ENCODE measurements at places on chromosomes 12 and 14. TPM values are rescaled to one million over a fixed set of nuclear protein-coding genes. Genes with fewer than 3 reads are reported as not detected.

- no peak overlapping the region for H3K4me3 ChIP-seq
- DNase-seq = no peak
- no peaks in the 10 kb centered on the region for H3K27me3 ChIP-seq
- H3K4me1 ChIP-seq = no peaks in the 10 kb centered on the region
- no peak overlapping the region for H3K27ac ChIP-seq
- no peaks in the 10 kb centered on the region for H3K36me3 ChIP-seq
Observed at GRCh38 chr12:41634091-41634490, 446.0 kb downstream of the PDZRN4 start.

The GPR132 gene
- 1.3 TPM for total RNA-seq

DNA sequence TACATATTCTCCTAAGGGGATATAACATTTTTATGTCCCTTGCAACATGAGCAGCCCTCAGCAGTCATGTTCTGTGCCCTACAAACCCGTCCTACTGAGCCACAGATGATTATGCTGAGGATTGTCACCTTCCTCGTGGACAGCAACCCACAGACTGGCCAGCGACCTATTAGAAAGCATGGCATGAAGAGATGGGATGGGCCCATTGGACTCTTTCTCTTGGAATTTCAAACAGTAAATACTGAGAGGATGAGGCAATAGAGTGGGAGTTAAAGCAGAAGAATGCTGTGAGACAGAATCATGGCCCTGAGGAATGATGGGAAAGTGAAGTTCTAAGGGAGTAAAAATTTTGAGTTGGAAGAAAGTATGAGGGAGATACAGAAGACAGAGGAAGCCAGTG lies 149.9 kb upstream of the BTG1 start:
- peak overlapping the region; percentile 21 for H3K27ac ChIP-seq
- no peaks in the 10 kb centered on the region for H3K36me3 ChIP-seq
- no peak overlapping the region for H3K4me3 ChIP-seq
- no peaks in the 10 kb centered on the region for H3K27me3 ChIP-seq

DNA sequence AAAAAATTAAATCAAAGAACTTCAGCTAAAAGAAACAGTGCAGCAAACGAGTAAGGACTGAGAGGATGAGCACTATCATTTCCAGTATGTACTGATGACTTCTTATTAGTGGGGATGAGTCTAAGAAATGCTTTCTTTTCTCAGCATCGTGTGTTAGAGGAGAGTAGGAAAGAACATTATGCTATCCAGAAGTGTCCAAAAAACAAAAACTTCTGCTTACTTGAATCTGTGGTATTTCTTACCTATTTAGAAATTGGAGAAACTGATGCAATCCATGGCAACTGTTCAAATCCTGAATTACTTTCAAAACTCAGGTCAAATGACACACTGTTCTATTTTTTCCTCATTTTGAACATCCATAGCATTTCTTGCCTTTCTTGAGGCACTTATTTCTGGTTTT lies 23.7 kb downstream of the ABCD2 start:
- H3K27ac ChIP-seq = no peak overlapping the region
- DNase-seq = no peak
- no peaks in the 10 kb centered on the region for H3K4me1 ChIP-seq
- H3K4me3 ChIP-seq = no peak overlapping the region
- no peaks in the 10 kb centered on the region for H3K36me3 ChIP-seq

GRCh38 chr14:95541346-95541745 lies 6.5 kb downstream of the GLRX5 start:
- DNase-seq = no peak
- no peaks in the 10 kb centered on the region for H3K36me3 ChIP-seq
- H3K27ac ChIP-seq = no peak overlapping the region
- H3K27me3 ChIP-seq = no peaks in the 10 kb centered on the region
- peaks cover 4% of the 10 kb centered on the region for H3K4me1 ChIP-seq

- H3K4me3 ChIP-seq = no peak overlapping the region
- no peaks in the 10 kb centered on the region for H3K4me1 ChIP-seq
- no peaks in the 10 kb centered on the region for H3K36me3 ChIP-seq
- DNase-seq = no peak
Observed at GRCh38 chr12:121596526-121596925, 15.7 kb upstream of the KDM2B start.

DNA sequence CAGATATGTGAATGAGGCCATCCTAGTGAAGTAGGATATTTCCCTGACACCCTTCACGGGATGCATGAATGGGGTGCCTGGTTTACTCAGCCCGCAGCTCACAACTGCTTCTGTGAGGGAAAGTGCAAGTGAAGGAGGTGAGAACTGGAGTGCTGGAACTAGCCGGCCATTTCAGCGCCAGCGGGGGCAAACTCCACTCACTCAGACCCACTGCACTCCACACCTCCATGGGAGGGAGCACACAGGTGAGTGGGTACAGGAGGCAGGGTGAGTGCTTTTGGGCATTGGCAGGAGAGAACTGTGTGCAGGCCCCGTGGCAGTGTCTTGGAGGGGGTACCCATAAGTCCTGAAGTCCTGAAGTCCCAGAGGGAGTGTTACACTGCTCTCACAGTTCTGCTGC lies 1008.4 kb downstream of the SLC6A15 start:
- no peak overlapping the region for H3K4me3 ChIP-seq
- H3K27me3 ChIP-seq = no peaks in the 10 kb centered on the region
- no peak for DNase-seq
- no peaks in the 10 kb centered on the region for H3K4me1 ChIP-seq
- H3K27ac ChIP-seq = no peak overlapping the region

DNA sequence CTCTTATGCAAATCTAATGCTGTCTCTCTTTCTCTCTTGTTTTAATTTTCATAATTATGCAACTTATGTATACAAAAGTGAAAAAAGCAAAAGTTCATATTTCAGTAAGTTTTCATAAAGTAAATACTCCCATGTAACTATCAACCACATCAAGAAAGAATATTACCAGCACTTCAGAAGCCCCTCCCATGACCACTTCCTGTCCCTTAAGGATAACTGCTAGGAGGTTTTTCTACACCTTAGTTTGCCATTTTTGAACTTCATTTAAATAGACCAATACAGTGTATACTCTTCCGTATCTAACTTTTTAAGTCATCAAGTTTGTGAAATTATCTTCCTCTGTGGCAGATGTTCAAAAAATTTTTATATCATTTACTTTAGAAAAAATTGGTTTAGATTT lies 547 bp upstream of the OR4K15 start:
- no peak for DNase-seq
- no peaks in the 10 kb centered on the region for H3K27me3 ChIP-seq
- no peak overlapping the region for H3K4me3 ChIP-seq
- no peak overlapping the region for H3K27ac ChIP-seq
- H3K36me3 ChIP-seq = no peaks in the 10 kb centered on the region

DNA sequence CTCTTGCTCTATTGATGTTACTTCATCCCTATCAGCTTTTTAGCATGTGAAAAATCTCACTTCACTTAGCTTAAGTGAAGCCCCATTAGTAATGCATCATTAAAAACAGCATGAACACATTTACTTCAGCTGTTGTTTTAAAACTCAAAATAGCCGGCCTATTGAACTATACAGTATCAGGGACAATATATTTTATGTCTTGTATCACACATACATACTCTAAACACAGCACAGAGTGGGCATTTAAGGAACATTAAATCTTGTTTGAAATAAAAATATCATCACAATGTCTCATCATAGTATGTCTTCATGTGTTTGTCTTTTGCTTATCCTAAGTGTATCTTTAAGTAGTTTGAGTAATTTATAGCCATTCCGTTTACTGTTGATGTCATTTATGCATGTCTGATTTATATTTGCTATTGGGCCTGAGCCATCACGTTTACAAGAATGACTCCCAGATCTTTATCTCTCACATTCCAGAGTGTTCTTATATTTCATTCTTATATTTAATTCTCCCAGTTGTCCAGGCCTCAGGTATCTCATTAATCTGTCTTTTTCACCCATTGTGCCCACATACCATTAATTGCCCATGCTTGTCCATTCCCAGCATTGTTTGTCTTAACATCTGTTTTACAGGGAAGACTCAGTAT lies 57.5 kb downstream of the ARHGAP5 start:
- no peak overlapping the region for H3K4me3 ChIP-seq
- DNase-seq = no peak
- H3K36me3 ChIP-seq = peaks cover 6% of the 10 kb centered on the region
- no peaks in the 10 kb centered on the region for H3K27me3 ChIP-seq
- no peak overlapping the region for H3K27ac ChIP-seq

- no peaks in the 10 kb centered on the region for H3K4me1 ChIP-seq
- H3K4me3 ChIP-seq = no peak overlapping the region
- no peak for DNase-seq
- no peaks in the 10 kb centered on the region for H3K27me3 ChIP-seq
- no peak overlapping the region for H3K27ac ChIP-seq
Observed at GRCh38 chr14:35034440-35034833, 11.6 kb upstream of the FAM177A1 start.

DNA sequence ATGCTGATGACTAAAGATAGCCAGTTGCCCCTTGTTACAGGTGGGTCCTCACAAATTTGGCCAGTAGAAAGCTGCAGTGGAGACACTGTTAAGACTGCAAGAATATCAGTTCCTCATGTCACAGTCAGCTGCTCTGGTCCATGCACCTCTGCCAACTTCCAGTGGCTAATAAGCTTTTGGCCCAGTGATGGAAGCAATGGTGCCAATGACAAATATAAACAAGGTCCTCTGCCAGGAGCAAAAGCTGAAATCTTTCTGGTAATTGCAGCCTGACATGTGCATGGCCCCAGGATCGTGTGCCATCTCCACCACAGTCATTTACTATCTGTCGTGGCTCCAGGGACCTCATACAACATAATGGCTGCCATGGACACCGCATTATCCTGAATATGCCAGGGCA lies 85.4 kb upstream of the TMEM260 start:
- H3K4me3 ChIP-seq = no peak overlapping the region
- no peak overlapping the region for H3K27ac ChIP-seq
- H3K27me3 ChIP-seq = no peaks in the 10 kb centered on the region
- H3K36me3 ChIP-seq = no peaks in the 10 kb centered on the region
- DNase-seq = no peak

GRCh38 chr14:44626423-44626822 lies 119.3 kb upstream of the FSCB start:
- no peak overlapping the region for H3K27ac ChIP-seq
- H3K4me1 ChIP-seq = no peaks in the 10 kb centered on the region
- no peak for DNase-seq
- no peaks in the 10 kb centered on the region for H3K27me3 ChIP-seq
- H3K4me3 ChIP-seq = no peak overlapping the region

The DNAAF2 gene
- total RNA-seq = 15.8 TPM
